ENCODE measurements at places on chromosomes 2 and 18.

DNA sequence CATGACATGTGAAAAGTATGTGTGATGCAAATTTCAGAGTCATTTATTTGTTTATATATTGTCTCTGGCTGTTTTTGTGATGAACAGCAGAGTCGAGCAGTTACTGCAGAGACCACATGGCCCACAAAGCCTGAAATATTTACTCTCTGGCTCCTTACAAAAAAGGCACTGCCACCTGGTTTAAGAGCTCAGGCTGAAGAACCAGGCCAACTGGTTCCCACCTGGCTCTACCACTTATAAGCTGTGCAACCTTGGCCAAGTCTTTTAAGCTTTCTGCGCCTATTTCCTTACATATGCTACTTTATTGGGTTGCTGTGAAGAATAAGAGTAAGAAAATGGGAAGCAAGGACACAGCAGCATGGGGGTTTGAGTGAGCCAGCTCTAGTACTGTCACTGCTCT, 207.6 kb downstream of the L3MBTL4 start:
- no peak for DNase-seq

DNA sequence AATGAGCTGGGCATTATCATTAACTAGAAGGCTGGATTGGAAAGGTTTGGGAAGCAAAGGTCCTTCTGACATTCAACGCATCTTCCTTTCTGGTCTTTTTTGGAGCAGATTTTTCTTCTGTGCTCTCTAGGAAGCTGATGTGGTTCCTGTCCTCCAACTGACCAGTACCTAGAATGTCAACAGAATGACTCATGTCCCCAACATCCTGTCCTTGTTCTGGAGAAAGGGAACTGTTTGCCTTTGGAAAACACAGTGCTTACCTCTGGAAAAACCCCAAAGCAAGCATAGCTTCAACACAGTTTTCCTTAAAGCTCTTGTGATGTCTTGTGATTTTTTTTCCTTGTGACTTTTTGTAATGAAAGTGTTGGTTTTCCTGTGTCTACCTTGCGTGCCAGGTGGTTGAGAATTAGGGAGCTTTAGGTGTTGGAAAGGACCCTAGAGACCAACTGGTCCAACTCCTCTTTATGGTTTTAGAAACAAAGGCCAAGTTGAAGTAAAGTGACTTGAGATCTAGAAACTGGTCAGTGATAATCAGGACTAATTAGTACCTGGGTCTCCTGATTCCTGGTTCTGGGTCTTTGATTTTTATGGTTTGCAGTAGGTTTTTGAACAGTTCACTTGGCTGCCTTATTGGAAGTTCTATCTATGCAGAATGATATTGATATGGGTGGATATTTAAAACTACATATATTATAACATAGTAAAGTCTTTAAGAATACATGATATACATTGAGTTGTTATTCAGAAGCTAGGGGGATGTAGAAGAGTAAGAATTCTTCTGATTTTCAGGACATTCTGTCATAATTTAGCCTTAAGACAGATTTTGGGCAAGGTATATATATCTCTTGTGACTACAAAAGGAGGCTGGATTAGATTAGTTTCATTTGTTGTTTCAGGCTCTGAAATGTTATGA, 70.5 kb downstream of the FMNL2 start:
- DNase-seq = no peak

DNA sequence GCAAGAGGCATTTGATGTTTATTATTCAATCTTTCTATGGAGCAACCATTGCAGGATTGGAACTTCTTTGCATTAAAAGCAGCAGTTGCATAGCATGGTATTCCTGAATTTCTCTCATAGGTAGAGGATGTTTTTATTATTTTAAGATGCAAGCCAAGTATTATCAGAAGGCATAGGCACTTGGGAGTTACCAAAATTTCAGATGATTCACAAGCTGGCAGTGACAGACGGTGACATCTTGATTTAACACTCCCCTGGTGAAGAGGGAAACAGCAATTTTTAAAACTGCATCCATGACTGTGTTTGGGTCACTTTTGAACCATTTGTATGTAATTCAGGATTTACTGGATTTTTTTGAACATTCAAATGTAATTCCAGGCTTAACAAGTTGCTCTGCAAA, 654.3 kb downstream of the SLC4A3 start:
- DNase-seq = no peak

DNA sequence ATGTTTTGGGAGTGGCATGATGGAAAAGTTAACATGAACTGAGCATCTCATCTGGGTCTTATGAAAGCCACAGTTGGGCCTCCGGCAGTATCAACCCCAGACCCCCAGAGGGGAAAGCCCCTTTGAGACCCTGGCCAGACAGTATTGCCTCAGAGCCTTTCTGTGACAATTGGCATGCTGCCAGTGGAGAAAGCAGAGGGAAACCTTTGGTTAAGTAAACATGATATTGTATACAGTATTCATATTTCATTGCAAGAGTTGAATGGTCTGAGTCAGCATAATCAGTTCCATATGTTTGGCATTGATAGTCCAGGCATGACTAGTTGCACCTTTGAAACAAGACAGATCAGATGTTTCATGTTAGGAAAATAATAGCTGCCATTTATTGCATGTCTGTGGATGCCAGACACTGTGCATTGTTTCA, 20.0 kb downstream of the MERTK start:
- DNase-seq = no peak

GRCh38 chr2:47520302-47520630, 117.3 kb downstream of the MSH2 start:
- no peak for DNase-seq

Data from CMK (cell line).